ENCODE measurements at places on chromosomes 4 and X. TPM values are rescaled to one million over a fixed set of nuclear protein-coding genes. Genes with fewer than 3 reads are reported as not detected.

SPATA4 gene
- 4.9 TPM for total RNA-seq

DNA sequence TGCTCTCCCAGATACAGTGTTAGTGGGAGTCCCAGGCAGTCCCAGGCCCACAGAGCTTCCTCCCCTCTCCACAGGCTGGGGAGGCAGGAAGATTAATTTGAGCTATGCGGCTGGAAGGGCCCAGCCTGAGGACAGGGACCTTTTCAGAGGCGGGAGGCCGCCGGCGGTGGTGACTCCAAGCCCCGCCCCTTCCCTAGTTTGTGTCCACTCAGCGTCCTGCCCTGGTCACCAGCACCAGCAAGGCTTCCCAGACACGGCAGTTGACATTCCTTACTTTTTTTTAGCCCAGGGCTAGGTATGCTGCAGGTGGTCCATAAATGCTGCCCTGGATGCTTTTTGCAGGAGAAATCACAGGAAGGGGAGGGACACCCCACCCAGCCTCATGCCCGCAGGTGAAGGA is 67.7 kb upstream of the LRPAP1 start:
- H3K27me3 ChIP-seq, result no peaks in the 10 kb centered on the region
- H3K36me3 ChIP-seq, result no peaks in the 10 kb centered on the region
- no peak for DNase-seq
- H3K27ac ChIP-seq, result no peak overlapping the region

DCAF4L1 gene
- total RNA-seq, result 1.4 TPM

TBX22 gene
- not detected for total RNA-seq

GRCh38 chr4:22643952-22644351 is 48.8 kb upstream of the GBA3 start:
- no peaks in the 10 kb centered on the region for H3K27me3 ChIP-seq
- no peaks in the 10 kb centered on the region for H3K36me3 ChIP-seq
- DNase-seq, result no peak
- no peak overlapping the region for H3K4me3 ChIP-seq

- H3K4me3 ChIP-seq, result no peak overlapping the region
- no peak for DNase-seq
- H3K4me1 ChIP-seq, result peaks cover 9% of the 10 kb centered on the region
- H3K27ac ChIP-seq, result no peak overlapping the region
- no peaks in the 10 kb centered on the region for H3K36me3 ChIP-seq
Observed at GRCh38 chrX:73913580-73913979, 350.6 kb downstream of the CHIC1 start.
